Karpas-422 (cell line): ENCODE measurements at places on chromosomes 7 and 10. TPM values are rescaled to one million over a fixed set of nuclear protein-coding genes. Genes with fewer than 3 reads are reported as not detected.

The FEZF1 gene
- not detected in 2 replicates for total RNA-seq

The RNLS gene
- total RNA-seq: not detected in 2 replicates

The NOC3L gene
- 12.8 and 25.5 TPM in 2 replicates for total RNA-seq

The DLG5 gene
- total RNA-seq: 0.19 and 0.43 TPM in 2 replicates

The JCAD gene
- not detected in 2 replicates for total RNA-seq
